ENCODE measurements at places on chromosomes 3 and 15.

GRCh38 chr3:117463276-117464115, 753.9 kb downstream of the TUSC7 start:
- no peak for DNase-seq

DNA sequence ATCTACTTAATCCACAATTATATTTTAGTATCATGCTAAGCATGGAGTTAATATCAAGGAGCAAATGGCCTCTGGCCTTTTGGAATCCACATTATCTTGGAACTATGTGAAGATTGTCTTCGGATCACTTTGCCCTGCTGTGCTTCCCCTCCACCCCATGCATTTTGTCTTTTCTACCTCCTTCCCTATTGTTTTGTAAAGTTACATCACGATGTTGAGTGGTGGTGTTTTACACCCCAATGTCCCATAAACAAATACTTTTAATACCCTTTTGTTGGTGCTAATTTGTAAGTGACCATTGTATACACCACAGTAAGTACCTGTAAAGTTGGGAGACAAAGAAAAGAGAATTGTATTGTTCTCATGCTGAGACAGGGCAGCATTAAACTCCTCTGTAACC, 258.4 kb upstream of the ZNF717 start:
- DNase-seq = no peak

DNA sequence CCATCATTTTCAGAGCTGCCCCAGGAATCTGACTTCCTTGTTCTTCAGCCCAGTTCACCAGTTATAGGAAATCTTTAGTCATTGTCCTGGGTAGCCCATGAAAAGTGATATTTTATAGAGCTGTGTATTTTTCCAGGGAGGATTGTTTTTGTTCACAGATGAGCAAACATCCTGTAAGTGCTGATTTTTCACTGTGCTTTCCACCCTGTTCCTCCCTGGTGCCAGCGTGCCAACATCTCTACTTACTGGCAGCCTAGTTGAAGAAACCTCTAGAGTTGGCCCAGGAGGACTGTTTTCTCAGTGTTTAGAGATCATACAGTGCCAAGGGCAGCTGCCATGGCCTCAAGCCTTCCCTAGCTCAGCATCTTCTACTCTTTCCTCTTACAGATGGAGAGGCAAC, 41.3 kb downstream of the ST6GAL1 start:
- no peak for DNase-seq

GRCh38 chr15:59611276-59612260, at the start of gene GCNT3:
Gene GCNT3, plus strand, starts transcription at chr15:59611783. Its CDS starts 6,456 bp downstream, at chr15:59618239.
- DNase-seq = no peak

- no peak for DNase-seq
Observed at GRCh38 chr15:91866971-91867372, 13.5 kb downstream of the SLCO3A1 start.

DNA sequence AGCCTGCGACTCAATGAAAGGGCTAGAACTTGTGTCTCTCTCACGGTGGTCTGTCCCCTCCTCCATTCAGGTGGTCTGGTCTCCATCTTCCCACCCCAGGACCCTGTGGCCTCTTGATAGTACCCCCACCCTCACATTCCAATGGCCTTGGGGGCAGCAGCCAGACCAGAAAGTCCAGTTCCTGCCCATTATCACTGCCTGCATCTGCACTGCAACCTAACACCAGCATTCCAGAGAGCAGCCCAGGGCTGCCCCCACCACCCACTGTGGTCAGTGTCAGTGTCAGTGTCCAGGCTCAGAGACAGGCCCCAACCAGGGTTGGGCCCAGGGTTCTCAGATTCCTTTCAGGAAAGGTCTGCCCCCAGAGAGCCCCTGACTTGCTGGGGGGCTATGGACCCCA, 12.6 kb downstream of the IGDCC3 start:
- DNase-seq = no peak

- DNase-seq = no peak
Observed at GRCh38 chr15:97941572-97941971, 18.9 kb upstream of the ARRDC4 start.

GRCh38 chr3:57168151-57168550, 3.0 kb upstream of the IL17RD start:
- no peak for DNase-seq

DNA sequence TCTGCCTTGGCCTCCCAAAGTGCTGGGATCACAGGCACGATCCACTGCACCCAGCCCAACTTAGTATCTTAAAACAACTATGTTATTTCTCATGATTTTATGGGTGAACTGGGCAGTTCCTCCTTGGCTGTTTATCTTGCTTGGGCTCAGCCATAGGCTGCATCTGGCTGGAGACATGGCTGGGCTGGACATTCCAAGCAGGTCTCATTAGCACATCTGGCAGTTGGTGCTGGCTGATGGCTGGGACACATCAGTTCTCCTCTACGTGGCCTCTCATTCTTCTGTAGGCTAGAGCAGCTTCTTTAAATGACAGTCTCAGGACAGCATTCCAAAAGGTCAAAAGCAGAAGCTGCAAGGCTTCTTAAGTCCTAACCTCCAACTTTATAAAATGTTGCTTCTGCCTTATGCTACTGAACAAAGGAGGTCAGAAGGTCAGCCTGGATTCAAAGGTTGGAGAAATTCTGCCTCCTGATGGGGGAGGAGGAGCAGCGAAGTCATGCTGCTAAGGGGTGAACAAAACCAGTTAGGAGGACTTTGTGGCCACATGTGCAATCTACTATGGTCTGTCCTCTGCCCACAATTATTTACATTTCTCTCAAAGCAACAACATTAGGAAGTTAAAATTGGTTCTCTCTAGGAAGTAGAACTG, 144.0 kb downstream of the AQP9 start:
- no peak for DNase-seq

All from activated CD4-positive, alpha-beta T cell treated with anti-CD3 and anti-CD28 coated beads, Interleukin-2, amount 50 U/mL, for 4 hours (primary cell).